ENCODE measurements at places on chromosomes 6 and 20.

GRCh38 chr20:49666911-49667310 lies 46.8 kb downstream of the B4GALT5 start:
- no peak for DNase-seq

GRCh38 chr6:135932651-135933050 lies 81.2 kb downstream of the PDE7B start:
- no peak for DNase-seq

GRCh38 chr6:47091886-47092668 lies 49.9 kb upstream of the ADGRF1 start:
- DNase-seq = no peak

DNA sequence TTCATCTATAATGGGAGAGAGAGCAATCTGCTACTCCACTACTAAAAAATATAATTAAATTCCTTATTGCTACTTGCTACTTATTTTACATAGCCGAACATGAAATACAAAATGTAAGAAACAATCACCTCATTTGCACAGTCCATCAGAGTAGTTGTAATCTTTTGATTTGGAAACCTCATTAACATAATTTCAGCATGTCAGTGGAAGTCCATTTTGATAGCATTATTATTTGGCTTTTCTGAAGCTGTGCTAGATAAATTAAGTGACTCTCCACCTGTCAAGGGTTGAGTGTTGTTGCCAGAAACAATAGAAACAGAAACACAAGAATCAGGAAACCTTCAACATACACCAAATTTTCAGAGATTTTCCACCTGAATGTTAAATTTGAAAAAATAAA lies 250.0 kb downstream of the RFPL4B start:
- no peak for DNase-seq

DNA sequence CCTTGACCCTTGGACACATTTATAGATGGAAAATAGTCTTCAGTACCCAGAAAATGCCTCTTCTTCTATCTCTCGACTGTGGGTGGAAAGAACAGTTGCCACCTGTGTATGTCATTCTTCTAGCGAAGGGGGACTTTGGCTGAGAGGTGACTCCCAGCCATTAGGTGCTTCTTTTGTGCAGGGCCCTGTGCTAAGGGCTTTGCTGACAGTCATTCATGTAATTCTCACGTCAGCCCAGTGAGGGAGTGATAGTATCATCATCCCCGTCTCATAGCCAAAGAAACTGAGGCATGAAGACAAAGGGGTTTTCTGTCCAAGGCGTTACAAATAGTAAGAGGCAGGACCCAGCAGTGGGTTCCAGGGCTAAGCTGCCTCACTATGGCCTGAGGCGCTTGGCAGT lies 160.8 kb downstream of the SCML4 start:
- DNase-seq = no peak

DNA sequence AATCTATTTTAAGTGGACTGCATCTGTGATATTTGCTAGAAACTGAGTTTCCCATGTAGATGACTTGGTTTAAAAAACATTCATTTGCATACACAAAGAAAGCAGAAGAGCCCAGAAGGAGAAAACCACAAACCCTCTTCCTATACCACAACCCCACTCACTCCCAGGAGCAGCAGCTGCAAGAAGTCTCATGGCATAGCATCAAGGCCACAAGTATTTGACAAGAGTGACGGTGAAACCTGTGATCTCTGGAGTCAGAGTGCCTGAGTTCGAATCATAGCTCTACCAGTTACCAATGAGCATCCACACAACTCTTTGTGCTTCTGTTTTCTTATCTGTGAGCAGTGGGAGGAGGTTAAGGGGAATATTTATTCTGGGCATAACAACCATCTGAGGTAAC lies 44.7 kb upstream of the SIRPG start:
- DNase-seq = no peak

- DNase-seq = no peak
Measured at GRCh38 chr6:6509284-6509683, 79.2 kb upstream of the LY86 start.

- no peak for DNase-seq
Measured at GRCh38 chr6:63565058-63565726, 7.1 kb upstream of the LOC128125822 start.

DNA sequence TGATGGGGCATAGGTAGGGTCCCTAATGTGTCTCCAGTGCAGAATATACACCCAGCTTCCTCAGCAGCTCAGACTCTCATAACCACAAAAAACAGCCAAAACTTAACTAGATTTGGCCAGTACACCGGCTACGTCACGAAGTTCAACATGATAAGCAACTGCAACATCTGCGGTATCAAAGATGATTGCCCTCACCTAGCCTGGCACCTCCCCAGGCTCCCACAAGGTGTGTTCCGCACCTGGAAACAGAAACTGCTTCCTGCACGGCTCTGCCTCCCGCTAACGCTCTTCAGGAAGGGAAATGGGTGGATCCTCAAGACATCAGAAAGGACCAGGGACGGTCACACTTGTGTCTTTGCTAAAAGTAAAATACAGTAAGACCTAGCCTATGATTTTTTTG lies 9.5 kb downstream of the TXNDC5 start:
- no peak for DNase-seq

DNA sequence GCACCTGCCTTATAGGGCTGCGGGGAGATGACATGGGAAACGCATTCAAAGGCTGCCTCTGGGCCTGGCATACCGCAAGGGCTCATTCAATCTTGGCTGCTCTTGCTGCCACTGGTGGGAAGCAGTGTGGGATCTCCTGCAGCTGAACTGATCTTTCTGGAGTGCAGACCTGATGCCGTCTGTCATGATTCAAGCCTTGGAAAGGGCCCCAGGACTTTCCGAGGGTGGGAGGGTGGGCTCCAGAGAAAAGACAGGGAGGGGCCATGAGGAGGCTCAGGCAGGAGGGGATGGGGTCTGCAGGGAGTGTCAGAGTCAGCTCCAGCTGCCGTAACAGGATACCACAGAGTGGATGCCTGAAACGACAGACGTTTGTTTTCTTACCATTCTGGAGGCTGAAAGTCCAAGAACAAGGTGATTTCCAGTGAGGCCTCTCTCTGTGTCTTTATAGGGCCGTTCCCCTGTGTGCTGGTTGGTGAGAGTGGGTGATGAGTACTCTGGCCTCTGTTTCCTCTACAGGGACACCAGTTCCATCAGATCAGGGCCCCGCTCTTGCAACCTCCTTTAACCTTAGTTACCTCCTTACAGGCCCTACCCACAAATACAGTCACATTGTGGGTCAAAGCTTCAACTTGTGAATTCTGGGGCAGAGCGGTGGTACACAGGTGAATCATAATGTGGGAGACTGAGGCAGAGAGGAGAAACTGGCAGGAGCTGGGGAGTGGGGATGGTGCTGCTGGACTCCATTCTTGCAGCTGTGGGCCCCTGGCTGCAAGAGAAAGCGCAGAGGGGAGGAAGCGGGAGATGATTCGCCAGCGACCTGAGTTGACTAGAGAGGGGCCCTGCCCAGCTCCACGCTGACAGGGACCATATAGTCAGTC lies 148.4 kb downstream of the SYCP2 start:
- no peak for DNase-seq

GRCh38 chr6:1739220-1739619 lies 129.5 kb downstream of the FOXC1 start:
- DNase-seq = no peak

DNA sequence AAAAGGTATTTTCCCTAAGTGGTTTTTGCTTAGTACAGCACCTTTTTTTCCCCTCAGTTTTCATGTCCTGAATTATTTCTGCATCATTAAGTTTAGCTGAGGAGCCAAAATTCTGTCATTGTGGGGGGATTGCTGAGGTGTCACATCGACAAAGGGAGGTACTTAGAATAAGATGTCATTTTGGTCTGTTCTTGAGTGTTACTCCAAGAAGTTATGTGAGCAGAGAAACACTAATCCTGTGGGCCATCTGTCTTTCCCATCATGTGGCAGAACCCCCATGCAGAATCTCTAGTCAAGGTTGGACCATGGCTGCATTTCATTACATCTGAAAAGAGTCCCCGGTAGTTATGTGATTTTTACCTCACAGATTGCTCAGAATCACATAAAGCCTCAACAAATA lies 167.8 kb upstream of the CENPW start:
- DNase-seq = no peak

DNA sequence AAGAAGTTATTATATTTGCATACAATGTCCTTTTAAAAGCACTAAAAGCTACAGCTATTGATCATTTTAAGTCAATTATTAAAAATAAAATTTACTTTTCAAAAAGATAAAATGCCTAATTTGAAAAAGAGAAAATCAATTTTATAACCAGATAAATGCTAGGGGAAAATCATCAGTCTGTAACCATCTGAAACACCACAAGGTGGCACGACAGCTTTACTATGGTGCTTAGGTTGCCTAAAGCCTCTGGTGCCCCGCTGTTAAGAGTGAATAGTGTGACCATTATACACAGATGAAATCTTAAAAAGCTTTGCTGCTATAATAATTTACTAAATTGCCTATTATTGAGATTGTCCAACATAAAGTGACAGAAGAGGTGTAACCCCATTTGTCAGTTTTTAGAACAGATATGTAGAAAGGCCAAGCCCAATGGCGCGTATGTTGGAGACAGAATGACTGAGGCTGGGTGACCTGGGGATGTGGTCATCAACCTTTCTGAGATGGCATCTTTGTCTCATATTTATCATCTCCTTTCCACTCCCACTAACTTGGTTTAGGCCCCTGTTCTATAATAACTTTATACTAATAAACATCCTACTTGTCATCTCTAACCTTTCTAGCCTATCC lies 100.8 kb downstream of the MOXD1 start:
- DNase-seq = peak; percentile 41
